ENCODE measurements at places on chromosomes 4 and X. TPM values are rescaled to one million over a fixed set of nuclear protein-coding genes. Genes with fewer than 3 reads are reported as not detected.

GRCh38 chr4:43339435-43339834 is 446.9 kb downstream of the GRXCR1 start:
- no peaks in the 10 kb centered on the region for H3K27me3 ChIP-seq
- no peak for DNase-seq
- H3K27ac ChIP-seq, result no peak overlapping the region
- H3K4me3 ChIP-seq, result no peak overlapping the region
- H3K4me1 ChIP-seq, result no peaks in the 10 kb centered on the region

DNA sequence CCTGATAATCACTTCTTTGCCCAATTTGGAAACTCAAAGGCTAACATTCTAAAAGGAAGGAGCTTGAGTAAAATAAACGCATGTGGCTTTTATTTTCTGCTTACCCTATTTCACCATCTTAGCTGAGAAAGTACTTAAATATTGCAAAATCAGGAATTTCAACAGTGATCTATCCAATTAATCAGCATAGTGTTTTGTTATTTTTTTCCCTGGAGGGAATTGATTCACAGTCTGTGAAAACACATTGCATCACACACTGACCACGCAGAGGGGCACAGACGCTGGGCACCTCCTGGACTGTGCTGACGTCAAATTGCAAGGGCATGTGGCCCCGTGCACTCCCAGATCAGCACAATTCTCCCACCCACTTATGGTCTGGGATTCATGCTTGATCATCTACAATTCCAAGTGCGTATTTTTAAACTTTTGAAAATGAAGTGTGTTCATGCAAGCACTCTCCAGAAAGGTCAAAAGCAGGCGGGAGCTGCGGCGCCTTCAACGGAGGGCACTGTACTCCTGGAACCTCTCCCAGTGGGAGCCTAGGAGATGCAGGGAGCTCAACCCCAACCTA is 320.6 kb upstream of the PPARGC1A start:
- no peak for DNase-seq
- no peaks in the 10 kb centered on the region for H3K27me3 ChIP-seq
- H3K27ac ChIP-seq, result no peak overlapping the region

CT45A5 gene
- not detected for total RNA-seq

SSX2B gene
- total RNA-seq, result not detected

MAGEA4 gene
- not detected for total RNA-seq

DNA sequence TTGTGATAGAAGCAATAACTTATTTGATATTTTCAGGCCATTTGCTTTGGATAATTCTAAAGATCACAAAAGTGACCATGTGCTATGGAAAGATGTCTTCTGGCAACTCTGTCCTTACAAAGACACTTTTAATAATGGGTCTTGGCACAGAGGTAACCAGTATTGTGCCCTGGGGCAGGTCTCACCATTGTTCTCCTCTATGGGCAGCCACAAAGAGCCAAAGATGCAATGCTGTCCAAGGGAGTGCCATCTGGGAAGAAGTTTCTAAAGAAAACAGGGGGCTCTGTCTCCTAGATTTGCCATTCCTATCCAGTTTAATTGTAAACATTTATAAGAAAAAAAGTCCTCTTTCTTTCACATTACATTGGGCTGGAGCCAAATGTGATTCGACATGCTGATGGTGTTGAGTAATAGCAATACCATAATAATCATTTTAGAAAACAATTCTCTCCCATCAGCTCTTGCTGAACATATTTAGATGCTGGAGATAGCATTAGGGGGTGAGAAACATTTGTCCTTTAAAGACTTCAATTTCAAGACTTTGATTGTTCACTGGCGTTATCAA is 179.9 kb downstream of the KIT start:
- no peak for DNase-seq
- H3K27me3 ChIP-seq, result peaks cover 4% of the 10 kb centered on the region
- no peak overlapping the region for H3K27ac ChIP-seq
- no peaks in the 10 kb centered on the region for H3K4me1 ChIP-seq

DNA sequence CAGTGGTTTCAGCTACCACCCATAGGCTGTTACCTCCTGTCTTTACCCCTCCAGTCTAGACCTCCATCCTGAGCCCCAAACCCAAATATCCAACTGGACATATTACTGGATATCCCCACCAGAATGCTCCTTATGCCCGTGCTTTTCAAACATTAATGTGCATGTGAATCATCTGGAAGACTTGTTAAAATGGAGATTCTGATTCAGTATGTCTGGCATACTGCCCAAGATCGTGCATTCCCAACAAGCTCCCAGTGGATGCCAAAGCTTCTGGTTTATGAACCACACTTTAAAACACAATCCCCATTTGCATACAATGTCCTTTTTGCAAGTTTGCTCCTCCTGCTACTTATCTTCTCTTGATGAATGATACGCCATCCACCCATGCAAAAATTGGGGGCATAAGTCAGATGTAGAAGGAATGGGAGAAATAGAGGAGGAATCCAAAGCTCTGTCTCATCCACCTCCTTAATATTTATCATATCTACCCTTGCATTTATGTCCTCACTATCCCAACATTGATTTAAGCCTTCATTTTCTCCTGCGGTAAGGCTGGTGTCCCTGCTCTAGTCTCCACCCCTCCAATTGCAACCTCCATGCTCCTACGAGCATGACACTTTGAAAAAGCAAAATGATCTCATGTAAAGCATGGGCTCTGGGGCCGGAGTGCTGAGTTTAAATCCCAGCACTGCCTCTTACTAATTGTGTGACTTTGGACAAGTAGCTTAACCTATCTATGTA is 7.4 kb upstream of the PGRMC1 start:
- no peak for DNase-seq
- no peak overlapping the region for H3K27ac ChIP-seq
- peaks cover 17% of the 10 kb centered on the region for H3K27me3 ChIP-seq
- peaks cover 5% of the 10 kb centered on the region for H3K4me1 ChIP-seq
- H3K36me3 ChIP-seq, result no peaks in the 10 kb centered on the region

DNA sequence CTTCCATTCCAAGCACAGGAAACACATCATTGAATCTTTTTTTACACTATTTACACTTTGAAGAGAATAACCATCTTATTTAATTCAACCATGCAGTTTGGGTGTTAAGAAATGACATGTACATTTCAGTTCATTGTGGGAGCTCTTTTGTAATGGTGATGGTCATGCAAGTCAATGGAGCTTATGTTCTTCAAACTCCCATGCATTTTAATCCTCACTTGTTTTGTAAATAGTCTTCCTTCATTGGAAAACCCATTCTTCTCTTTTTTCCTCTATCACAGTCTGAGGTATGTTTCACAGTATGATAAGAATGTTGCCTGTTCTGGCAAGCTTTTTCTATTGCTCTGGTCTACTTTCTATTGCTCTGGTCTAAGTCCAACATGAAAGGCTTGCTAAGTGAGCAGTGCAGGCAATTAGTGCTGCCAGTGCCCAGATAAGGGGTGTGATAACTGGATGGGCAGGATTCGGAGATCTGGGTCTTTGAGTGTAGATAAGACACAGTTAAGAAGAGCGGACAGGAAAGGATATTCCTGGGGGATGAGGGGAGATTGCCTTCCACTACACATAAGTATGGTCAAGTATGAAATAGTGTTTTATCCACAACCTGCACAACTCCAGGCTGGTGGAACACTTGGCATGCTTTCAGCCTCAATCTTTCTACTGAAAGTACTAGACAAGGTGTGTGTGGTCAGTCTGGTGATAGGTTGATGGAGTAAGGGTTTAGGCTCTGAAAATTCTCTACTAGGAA is 17.1 kb downstream of the AFP start:
- no peak overlapping the region for H3K4me3 ChIP-seq
- H3K36me3 ChIP-seq, result no peaks in the 10 kb centered on the region
- no peak for DNase-seq
- H3K4me1 ChIP-seq, result no peaks in the 10 kb centered on the region

WDR44 gene
- total RNA-seq, result 23.1 TPM

- H3K4me1 ChIP-seq, result peaks cover 22% of the 10 kb centered on the region
- peak overlapping the region; percentile 47 for H3K4me3 ChIP-seq
- peaks cover 2% of the 10 kb centered on the region for H3K36me3 ChIP-seq
- DNase-seq, result peak; percentile 51
These were observed 5.4 kb upstream of the SH3BP2 start for GRCh38 chr4:2787230-2788100.

SPATA4 gene
- total RNA-seq, result not detected
